ENCODE measurements at places on chromosomes 13 and 19.

DNA sequence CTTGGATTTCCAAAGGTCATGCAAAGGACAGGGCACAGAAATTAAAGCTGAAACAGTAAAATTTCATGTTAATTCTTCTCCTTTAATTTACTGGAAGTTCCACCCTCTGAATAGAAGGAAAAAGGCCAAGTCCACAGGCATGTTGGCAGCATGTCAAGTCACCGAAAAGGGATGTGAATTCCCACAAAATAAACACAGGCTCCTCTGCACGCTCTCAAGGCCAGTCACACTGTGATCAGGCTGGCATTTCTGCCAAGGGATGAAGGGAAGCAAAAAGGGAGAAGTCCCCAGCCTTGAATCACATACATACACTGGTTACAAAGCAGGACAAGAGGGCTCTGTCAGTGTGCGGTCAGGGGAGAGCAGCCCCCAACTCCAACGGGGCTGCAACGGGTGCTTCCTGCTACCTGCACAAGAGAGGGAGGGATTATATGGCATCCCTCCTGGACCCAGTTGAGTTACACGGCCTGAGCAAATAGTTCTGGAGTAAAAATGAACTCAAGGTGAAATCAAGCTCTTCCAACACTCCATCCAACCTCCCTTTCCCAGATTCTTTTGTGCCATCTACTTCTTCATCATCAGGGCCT, 6.9 kb downstream of the DCLK1 start:
- no peak for DNase-seq

- no peak for DNase-seq
These were observed 6.2 kb downstream of the FAM32A start for GRCh38 chr19:16191216-16191908.

- no peak for DNase-seq
These were observed 18.5 kb downstream of the KLF2 start for GRCh38 chr19:16343156-16343555.

DNA sequence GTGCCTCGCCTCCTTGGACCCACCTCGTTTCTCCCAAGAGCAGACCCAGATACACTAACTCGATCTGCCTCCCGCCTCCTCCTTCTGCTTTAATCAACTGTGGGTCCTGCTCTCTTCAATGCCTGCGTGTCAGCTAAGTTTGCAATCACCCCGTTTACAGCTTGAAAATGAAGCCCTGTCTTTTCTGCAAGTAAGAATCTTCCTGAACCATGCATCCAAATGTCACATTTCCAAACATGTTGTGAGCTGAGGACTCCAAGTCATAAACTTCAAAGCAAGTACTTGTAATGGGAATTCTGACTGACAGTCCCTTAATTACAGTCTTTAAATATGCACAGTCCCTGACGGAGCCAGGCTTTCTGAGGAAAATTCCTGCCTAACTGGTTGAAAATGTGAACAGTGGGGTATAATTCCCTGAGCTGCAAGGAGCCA, 154.9 kb upstream of the UQCRFS1 start:
- no peak for DNase-seq

DNA sequence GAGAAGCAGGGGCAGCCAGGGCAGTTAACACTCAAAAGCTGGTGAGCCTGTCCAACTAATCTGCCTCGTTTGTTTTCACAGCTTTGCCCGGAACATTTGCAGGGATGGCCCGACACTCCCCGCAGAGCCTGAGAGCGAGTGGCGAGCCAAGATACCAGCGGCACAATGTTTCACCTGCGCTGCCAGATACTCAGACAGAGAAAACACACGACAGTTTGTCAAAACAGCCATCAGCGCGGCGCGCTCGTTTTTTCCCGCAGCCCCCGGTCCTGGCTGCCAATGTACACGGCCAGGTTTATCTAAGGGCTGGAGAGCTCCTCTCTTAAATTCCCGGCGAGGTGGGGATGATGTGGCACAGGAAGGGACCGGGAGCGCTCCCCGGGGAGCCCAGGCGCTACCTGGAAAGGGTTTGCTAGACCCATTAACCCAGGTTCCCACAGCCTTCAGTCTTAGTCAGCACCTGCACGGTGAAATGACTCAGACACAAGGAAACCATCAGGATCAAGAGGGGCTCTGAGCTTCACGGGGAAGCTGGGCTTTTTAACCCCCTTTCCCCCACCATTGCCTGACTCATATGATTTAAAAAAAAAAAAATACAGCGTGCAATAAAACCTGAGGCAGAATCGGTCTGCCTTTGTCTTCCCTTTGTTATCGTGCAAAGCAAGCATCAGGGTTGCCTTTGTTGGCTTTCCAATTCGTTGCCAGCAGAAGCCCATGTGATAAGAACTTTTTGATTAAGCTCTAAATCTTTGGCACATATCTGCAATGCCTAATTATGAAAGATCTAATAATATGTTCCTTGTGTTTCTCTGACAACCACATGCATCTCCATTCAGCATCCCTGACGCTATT, 186.2 kb downstream of the EFNB2 start:
- DNase-seq, result peak; percentile 32

DNA sequence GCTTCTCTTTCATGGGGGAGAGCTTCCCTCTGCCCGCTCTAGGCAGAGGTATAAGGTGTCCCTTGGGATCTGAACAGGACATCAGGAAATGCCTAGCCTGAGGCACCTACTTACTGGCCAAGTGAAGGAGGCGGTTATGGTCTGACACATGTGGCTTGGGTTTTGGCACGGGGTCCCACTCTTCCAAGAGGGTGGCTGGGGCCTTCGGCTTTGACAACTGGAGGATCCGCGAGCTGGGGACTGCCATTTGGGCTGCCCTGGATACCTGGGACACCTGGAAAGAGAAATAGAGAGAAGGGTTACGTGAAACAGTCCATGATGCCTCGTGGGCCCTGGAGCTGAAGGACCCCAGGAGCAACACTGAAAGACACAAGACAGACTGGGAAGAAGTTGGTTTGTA, 22.4 kb upstream of the MIER2 start:
- no peak for DNase-seq

DNA sequence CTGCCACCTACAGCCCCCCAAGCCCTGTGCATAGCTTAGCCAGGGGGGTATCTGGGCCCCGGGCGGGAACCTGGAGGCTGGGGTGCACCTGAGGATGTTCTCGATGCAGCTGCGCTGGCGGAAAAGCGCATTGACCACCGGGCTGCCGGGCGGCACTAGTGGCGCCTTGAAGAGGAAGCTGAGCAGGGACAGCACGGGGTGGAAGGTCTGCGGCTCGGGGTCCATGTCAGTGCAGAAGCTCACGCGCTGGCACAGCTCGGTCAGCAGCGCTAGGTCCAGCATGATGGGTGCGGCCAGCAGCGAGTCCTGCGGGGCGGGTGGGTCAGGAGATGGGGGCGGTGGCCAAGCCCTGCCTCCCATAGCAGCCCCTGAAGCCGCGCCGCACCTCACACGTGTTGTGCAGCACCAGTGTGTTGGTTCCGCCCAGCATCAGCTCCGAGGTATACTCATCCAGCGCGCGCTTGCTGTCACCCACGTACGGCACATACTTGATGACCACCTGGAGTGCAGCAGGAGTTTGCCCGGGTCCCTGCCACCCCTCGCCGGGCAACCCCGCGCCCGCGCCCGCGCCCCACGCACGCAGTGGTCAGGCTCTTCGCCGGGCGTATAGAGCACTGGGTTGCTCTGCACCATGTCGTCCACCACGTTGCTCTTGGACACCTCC, 2.6 kb downstream of the ISYNA1 start:
- no peak for DNase-seq

DNA sequence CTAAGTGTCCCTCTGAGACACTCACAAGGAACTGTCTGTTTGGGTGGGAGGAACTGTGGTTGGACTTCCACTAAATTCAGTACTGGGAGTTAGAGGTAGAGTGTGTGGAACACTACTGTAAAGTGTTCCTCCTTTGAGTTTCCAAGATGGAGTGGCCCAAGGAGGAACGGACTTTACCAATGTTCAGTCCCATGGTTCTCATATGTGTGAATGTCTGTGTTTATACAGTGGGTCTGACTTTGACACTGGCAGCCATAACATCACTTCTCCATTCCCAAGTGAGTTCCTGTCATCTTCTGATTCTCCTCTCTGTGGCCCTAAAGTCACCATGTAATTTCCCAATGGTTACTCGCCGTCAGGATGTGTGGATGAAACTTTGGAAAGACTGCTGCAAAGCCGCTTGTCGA, 136.8 kb upstream of the SERP2 start:
- no peak for DNase-seq

DNA sequence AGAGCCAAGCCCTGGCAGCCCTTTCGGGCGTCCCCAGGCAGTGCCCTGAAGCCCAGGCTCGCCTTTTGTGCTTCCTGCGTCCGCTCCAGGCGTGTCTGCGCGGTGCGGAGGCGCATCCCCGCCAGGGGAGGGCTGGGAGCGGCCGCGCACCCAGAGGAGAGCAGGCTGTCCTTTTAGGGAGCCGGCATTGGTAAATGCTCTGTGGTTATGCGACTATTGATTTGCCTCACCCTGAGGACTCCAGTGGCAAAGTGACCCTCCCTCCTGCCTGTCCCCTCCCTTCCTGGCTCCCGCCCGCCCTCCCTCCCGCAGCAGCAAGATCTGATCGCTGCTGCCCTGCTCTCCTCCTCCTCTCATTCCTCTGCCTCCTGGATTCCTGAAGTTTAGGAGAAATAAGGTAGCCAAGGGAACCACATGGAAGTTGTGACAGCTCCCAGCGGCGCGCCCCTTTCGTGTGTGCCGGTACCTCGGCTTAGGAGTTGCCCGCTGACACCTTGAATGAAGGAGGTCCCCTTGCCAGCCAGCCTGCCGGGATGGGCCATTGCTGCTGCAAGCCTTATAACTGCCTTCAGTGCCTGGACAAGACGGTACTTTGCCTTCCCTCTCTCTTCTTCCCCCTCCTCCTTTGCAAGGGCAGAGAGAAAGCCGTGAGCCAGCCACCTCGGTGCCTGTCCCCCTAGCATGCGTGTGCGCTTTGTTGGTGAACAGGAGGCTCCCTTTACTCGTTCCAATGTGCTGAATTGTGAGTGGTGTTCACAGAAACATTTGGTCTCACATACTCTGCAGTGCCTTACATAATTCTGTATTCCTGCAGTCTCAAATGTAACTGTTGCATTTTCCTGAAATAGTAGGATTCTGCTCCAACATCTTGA, 166.9 kb downstream of the SLC7A1 start:
- DNase-seq, result peak; percentile 35

DNA sequence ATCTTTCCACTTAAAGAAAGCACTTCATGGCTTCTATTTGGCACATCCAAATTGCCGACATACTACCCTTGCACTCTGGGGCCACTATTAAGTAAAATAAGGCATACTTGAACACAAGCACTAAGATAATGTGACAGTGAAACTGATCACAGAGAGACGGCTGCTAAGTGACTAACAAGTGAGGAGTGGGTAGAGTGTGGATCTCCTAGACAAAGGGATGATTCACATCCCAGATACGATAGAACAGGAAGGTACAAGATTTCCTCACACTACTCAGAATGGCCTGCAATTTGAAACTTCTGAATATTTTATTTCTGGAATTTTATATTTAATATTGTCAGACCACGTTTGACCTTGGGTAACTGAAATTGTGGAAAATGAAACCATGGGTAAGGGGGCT, 1721.8 kb upstream of the SPRY2 start:
- no peak for DNase-seq

DNA sequence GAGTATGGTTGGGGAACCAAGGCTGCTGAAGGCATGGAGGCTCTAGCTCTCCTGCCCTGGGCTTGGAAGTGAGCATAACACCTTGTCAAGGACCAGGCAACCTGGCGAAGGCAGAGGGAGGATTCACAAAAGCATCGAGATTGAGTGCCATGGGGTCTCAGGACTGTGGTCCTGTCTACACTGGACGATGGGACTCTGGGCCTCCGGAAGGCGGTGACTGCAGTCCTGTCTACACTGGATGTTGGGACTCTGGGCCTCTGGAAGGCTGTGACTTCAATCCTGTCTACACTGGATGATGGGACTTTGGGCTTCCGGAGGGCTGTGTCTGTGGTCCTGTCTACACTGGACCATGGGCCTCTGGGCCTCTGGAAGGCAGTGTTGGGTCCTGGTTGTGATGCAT, 290.4 kb downstream of the TEX29 start:
- no peak for DNase-seq

DNA sequence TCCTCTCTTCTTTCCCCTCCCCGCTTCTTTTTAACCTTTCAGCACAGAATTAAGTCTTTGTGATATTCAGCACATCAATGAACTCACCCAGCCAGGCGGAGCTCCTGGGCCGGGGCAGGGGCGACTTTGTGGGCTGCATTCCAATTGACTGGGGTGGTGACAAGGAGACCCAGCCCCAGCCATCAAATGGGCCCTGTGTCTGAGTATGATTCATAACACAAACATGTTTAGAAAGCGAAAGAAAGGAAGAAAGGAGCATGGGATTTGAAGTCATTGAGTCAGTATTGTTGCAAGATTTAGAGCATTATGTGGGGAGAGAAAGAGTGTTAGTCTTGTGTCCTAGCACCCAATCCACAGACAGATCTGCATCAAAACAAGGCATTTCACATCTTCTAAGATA, 185.3 kb downstream of the LHFPL6 start:
- peak; percentile 80 for DNase-seq

DNA sequence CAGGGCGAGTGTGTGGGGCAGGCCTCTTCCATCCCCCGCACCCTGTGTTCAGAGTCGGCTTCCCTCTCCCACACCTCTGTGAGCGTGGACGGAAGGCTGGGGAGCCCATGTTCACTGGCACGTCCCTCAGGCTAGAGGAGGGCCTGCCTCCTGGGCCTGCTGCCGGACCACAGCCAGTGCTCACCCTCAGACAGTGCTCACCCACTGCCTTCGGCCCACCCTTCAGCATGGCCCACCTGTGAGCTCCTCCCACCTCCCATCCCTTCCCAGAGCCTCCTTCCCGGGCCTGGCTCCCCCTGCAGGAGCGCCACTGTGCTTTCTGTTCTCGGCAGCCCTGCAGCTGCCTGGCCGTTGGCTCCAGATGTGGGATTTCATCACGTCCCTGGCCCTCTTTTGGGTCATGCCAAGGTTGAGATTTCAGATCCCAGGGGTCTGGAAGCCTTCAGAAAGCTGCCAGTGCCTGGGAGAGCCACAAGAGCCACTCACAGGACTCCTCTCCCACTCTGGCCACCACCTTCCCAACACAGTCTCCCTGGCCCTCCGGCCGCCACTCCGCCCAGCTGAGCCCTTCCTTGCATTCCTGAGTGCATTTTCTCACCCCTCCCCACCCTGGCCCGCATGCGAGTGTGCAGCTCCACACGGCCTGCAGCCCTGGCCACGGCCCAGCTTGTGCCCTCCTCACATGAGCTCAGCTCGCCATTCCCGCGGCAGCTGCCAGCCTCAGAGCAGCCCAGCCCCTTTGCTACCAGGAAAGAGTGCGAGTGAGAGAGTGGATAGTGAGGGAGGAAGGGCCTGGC, 25.3 kb downstream of the CAPN12 start:
- DNase-seq, result peak; percentile 39

- DNase-seq, result no peak
These were observed 62.7 kb upstream of the MYCBP2 start for GRCh38 chr13:77389625-77390000.

GRCh38 chr19:7492558-7492957, 3.7 kb upstream of the PEX11G start:
- DNase-seq, result peak; percentile 60

All from mesenchymal stem cell (in vitro differentiated cells and primary cell).